Activated CD8-positive, alpha-beta memory T cell treated with anti-CD3 and anti-CD28 coated beads, Interleukin-2, amount 50 U/mL, for 4 hours (primary cell): ENCODE measurements at places on chromosomes 2 and 18.

- DNase-seq, result no peak
Measured at GRCh38 chr18:8758466-8758865, 53.1 kb downstream of the MTCL1 start.

DNA sequence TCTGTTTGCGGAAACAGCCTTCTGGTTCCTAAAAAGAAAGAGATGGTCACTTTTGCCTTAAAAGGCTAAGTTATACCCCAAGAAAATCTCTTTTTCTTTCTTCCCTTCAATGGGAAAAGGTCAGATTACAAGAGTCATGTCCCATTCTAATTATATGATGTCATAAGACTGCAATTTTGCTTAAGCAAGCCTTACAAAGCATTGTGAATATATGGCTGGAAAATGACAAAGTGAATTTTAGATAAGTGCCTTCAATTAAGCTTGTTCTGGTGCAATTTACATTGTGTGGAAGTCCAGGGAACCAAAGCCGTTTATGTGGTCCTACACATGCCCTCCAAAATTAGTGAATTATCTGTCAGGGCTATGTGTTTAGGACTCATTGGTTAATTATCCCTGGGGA is 7.6 kb upstream of the BMP10 start:
- no peak for DNase-seq

GRCh38 chr2:201827621-201828020 is 21.3 kb downstream of the CDK15 start:
- DNase-seq, result no peak

GRCh38 chr2:159998961-159999360 is 63.5 kb downstream of the PLA2R1 start:
- DNase-seq, result no peak

- DNase-seq, result no peak
Measured at GRCh38 chr2:233353101-233353768, 1.1 kb upstream of the DGKD start.

GRCh38 chr2:215527736-215528135 is 91.9 kb upstream of the FN1 start:
- no peak for DNase-seq

- DNase-seq, result no peak
Measured at GRCh38 chr2:189188115-189188805, 8.7 kb upstream of the COL5A2 start.

DNA sequence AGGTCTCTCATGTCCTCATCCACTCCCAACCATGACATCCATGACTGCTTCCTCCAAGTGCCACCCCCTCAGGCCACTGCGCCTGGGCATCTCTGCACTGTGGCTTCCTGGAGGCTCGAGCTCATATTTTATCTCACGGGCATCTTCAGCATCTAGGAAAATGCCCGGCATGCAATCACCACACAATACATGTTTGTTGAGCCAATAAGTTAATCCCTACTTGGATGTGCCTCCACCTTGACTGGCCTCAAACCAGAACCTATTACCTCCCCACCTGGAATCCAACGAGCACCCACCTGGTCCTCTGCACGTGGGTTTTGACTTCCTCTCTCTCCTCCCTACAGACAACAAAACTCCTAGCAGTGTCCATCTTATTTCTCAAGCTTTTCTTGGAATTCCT is 198.9 kb upstream of the REV1 start:
- DNase-seq, result no peak

DNA sequence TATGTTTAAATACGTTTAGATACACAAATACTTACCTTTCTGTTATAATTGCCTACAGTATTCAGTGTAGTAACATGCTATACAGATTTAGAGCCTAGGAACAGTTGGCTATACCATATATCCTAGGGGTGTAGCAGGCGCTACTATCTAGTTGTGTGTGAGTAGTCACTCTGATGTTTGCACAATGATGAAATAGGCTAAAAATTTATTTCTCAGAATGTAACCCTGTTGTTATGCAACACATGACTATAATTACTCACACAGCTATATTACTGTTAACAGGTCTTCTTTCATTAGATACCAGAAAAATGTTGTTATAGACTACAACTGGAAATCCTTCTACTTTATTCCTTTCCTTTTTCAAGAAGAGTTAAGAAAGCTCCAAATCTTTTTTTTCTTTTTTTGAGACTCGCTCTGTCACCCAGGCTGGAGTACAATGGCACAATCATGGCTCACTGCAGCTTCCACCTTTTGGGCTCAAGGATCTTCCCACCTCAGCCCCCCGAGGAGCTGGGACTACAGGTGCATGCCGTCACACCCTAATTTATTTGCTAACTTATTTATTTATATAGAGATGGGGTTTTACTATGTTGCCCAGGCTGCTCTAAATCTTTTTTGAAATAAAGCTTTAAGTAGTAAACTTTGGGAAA is 48.5 kb downstream of the C2orf74 start:
- DNase-seq, result no peak

- DNase-seq, result no peak
Measured at GRCh38 chr2:86596118-86596517, 27.5 kb downstream of the RNF103 start.

DNA sequence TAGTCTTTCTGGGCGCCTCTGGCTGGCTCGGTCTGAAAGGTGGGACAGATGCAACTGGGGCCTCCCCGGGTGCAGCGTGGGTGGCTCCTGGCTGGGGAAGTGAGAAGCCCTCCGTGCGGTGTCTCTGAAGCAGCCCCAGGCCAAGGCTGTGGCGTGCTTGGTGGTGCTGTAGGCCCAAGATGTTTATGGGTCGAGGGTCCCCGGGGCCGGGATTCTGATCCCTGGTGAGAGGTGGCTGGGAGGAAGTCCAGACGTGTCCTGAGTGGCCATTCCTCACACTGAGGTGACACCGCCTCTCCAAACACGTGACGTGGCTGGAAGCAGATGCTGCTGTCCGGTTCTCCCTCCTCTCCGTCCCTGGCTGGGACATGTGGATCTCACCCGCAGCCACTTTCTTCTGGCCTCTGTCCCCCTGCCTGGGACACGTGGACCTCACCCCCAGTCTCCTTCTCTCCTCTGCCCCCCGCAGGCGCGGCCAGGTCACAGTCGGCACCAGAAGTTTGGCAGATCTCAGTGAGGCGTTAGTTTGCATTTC is 12.6 kb downstream of the RTP5 start:
- DNase-seq, result peak; percentile 76
